HCEC 1CT (cell line): ENCODE measurements at places on chromosomes 16 and 17.

DNA sequence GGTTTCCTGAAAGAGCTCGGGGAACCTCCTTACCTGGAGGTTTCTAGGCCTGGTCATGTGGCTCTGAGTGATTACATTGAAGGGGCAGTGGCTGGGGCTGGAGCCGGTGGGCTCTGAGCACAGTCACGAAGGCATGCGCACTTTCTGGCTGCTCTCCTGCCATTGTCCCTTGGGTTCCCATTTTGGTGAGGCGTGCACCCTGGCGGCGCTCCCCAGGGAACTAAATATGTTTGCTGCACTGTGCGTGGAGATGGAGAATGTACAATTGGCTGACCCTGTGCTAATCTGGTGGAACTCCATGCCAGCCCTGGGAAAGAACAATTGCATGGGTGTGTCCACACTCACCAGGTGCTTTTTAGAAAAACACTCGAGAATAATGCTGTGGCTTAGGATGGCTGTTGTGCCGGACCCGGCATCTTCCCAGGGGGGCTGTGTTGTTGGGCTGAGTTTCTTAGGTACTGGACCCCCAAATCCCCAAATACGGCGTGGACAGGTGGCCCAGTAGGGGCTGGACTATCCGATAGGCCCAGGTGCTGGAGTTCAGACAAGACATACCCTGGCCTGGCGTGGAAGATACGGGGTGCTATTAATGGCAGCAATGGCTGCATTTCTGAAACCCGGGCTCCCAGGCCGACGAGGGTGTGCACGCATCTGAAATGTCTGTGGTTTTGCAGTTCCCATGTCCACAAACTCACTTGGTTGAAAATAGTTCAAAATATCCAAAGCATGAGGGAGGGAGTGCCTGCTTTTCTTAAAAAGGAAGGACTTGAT, 230.5 kb downstream of the SEC14L1 start:
- DNase-seq = no peak

DNA sequence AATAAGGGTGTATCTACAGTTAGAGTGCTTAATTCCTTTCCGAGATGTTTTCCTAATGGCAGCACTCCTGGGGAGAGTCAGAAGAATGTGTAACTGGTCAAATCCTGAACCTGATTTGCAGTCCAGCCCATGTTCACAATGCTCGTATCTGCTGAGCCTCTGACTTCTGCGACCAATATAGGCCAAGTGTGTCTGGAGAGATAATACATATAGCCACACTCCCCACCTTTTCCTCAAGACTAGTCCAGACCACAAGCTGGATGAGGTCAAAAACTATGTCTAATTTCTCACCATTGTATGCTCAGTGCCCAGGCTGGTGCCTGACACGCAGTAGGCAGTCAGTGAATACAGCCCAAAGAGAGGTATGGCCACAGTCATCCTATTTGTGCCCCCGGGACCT, 58.0 kb downstream of the XYLT1 start:
- DNase-seq = no peak

GRCh38 chr17:8994319-8994718, 27.0 kb upstream of the NTN1 start:
- DNase-seq = peak; percentile 16

DNA sequence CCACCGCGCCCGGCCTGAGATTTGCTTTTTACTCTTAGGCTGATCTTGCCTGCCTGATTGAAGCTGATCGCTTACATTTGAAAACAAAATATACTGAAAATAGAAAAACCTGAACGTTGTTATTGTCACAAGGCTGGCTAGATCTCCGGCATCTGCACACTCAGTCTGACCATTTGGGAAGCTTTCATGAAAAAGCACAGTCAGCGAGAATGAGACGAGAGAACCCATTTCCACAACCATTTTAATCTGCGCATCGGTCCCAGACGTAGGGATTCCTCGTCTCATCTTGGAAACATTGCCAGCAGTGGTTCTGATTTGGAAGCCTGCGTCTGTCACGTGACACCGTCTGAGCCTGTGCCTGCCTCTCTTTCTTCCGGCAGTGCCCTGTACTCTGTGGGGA, 20.9 kb downstream of the SPG7 start:
- DNase-seq = no peak

- no peak for DNase-seq
Measured at GRCh38 chr16:27458258-27458657, 56.3 kb downstream of the IL21R start.

DNA sequence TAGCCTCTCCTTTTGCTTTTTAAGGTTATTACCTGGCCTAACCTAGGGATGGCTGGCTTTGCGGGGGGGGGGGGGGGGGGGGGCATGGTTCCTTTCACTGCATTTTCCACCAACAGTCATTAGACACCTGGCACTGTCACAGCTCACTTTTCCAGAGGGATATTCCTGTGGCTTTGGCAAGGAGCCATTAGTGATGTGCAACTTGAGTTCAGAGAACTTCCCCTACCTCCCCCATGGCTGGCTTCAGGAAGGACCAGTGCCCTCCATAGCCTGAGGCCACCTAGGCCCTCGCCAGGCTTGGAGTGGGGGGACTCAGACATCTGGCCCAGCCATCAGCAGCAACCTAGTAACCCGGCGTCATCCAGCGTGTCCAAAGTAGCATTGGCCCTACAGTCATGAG, 234.6 kb downstream of the CPPED1 start:
- DNase-seq = no peak

DNA sequence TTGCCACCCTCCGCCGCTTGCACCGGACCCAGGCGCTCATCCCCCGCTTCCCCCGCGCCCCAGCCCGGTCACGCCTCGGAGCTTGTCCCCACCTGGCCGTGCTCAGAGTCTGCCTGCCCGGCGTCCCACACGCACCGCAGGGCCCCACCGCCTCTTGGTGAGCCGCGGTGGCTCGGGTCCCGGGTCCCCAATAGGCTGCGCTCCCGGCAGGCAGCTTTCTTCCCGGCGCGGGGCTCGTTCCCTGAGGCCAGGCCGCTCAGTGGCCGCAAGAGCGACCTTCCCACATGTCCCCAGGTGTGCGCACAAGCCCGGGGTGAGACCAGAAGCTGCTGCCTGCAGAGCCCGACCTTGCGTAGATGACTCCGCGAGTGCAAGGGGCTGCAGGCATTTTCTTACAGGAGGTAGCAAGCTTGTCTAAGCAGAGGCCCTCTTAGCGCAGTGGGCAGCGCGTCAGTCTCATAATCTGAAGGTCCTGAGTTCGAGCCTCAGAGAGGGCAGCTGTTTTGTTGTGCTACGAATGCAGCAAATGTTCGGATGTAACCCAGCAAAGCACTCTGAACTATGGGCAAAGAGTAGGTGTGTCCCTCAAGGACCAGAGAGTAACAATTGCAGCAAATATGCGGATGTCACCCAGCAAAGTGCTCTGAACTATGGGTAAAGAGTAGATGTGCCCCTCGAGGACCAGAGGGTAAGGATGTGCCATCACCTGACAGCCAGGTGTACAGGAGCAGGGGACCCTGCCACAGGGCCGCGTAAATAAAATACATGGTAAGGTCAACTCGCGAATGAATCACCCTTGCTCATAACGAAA, 15.6 kb downstream of the TLE7 start:
- peak; percentile 38 for DNase-seq

GRCh38 chr17:76775021-76775600, 37.2 kb downstream of the MFSD11 start:
- no peak for DNase-seq

- DNase-seq = no peak
Measured at GRCh38 chr17:42797067-42798007, 1.2 kb downstream of the COA3 start.

GRCh38 chr17:61144617-61145564, 254.8 kb upstream of the TBX2 start:
- no peak for DNase-seq

DNA sequence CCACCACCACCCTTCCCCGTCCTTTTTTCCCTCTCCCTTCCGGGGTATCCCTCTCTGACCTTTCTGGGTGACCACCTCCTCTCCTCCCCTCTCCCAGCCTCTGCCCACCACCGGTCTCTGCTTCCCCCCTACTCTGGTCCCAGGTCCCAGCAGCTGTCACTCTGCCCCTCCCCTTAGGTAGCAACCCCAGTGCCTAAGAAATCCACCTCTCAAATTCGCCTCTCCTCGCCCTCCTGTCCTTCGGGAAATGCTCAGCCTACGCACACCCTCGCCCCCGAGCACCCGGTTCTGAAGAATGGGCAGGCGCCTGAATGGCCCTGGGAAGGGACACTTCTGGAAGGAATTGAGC, 775 bp upstream of the SP6 start:
- DNase-seq = no peak

DNA sequence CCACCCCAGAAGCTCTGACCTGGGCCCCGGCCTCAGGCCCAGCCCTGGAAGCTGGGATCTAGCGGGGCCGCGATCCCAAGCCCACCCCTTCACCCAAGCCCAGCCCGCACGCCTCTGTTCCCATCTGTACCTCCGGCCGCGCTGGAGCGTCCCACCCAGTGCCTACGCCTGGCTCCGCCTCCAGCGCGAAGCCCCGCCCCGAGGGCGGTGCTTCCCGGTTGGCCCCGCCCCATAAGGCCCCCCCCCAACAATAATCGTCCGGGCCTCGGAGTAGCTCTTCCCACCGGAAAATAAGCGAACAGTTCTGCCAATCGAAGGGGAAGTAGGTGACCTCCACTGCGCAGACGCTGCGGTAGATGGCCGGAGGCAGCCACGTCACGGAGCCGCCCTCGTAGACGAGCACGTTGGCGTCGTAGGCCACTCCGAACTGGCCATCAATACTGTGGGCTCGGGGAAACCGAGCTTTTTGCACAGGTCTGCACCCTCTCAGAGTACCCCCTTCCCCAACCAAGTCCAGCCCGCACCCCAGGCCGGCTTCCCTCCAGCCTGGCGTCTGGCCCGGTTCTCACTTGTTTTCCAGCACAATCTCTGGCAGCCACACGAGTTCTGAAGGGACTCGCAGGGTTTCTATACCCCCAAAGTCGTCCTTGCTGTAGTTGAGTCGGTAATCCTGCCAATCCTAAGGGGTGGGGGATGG, 1.1 kb downstream of the CHRNE start:
- no peak for DNase-seq

GRCh38 chr16:12132850-12133440, 156.4 kb downstream of the SNX29 start:
- no peak for DNase-seq

DNA sequence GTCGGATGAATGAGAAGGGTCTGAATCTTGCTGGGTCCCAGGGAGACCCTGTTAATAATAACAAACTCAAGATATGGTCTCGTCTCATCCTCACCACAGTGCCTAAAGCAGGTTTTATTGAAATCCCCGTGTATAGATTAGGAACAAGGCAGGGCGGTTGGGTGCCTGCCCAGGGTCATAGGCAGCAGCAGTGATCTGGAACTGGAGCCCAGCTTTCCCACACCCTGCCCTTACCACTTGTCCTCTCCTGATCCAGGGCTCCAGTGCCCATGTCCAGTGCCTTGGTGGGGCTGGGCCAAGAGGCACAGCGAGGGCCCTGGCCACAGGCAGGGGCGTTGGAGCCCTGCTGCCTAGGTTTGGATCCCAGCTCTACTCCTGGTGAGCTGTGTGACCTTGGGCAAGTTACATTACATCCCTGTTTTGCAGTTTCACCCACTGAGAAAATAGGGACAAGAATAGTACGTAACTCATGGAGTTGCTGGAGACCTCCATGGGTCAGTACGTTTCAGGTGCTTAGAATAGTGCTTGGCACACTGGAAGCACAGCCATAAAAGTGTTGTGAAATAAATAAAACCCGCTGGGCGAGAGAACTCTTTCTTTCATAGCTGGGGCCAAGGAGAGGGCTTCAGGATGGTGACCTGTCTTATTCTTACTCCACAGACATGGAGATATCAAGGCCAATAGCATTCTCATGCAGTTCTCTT, 13.9 kb downstream of the SOCS3 start:
- no peak for DNase-seq

- DNase-seq = no peak
Measured at GRCh38 chr16:22645868-22646267, 135.2 kb downstream of the NPIPB5 start.

DNA sequence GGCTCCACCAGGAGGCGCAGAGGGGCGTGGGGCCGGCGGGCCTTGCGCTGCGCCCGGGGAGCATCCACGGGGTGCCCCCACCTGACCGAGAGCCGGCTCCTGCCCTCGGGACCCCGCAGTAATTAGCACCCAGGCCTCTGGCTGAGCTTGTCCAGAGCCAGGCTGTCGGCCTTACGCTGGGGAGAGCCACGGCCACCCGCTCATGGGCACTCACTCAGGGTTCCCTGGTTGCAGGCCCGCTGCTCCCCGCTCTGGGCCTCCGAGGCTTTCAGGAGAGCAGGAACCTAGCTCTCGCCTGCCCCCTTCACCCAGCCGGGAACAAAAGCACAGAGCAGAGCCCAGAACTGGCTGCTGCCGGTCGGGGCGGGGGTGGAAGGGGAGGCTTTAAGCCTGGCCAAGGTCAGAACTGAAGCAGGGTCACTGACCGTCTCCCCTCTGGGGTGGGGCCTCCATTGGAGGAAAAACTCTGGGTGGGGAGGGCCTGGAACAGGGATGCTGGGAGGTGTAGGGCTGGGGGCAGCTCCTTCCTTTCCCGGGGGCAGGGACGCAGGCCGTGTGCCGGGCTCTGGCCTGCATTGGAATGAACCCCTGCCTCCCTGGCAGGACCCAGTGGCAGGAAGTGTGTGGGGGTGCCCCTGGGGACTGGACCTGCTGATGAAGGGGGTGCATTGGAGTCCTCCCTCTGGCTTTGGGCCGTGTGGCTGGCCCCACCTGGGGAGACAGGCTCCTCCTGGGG, 12.3 kb downstream of the GLIS2 start:
- DNase-seq = peak; percentile 85

DNA sequence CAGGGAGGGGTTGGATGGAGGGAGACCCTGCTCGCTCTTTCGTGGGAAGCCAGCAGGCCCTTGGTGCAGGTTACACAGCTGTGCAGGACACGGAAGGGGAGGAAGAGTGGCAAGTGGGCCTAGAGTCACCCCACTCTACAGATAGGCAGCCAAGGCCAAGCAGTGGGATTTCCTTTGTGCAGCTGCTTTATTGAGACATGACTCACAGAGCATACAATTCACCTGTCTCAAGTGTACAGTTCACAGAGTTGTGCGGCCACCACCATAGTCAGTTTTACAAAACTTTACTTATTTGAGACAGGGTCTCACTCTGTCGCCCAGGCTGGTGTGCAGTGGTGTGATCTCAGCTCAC, 91.2 kb upstream of the CIBAR2 start:
- no peak for DNase-seq

DNA sequence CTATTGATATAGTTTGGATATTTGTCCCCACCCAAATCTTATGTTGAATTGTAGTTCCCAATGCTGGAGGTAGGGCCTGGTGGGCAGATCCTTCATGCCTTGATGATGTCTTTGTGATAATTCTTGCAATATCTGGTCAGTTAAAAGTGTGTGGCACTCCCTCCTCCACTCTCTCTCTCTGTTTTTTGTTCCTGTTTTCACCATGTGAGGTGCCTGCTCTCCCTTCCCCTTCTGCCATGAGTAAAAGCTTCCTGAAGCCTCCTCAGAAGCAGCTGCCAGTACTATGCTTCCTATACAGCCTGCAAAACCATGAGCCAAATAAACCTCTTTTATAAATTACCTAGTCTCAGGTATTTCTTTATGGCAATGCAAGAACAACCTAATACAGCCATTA, 47.3 kb downstream of the TOM1L2 start:
- no peak for DNase-seq

- DNase-seq = no peak
Measured at GRCh38 chr17:4125552-4125951, 17.3 kb downstream of the ZZEF1 start.

GRCh38 chr16:54282928-54283724, 3.5 kb downstream of the IRX3 start:
- no peak for DNase-seq
